ENCODE measurements at places on chromosomes 7 and 10.

DNA sequence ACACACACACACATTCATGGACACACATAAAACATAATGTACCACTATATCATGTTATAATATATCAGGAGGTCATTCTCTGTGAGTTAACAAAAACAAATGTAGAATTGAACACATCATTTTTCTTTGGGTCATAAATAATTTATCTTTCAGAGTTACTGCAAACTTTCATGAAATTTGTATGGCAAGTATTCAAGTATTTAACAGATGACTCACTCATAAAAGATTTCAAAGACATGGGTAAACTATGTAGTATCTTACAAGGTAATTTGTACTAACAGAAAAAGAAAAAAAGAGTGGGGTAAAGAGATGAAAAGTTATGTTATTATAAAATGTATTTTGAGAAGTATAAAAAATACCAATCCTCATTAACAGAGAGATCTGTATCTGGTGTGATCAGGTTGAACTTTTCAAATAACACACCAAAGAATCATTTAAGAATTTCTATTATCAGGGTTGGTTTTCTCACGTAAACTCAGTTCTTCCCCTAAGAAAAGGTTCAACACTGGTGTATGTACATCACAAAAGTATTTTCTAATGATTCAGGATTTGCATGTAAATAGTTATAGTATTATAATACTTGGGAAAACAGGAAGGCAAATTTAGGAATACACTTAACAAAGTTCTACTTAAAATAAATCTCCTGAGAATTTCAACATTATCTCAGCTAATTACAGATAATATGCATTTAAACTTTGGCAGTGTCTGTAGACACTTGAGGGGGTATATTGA is 933.1 kb upstream of the LRRN3 start:
- no peak for DNase-seq

DNA sequence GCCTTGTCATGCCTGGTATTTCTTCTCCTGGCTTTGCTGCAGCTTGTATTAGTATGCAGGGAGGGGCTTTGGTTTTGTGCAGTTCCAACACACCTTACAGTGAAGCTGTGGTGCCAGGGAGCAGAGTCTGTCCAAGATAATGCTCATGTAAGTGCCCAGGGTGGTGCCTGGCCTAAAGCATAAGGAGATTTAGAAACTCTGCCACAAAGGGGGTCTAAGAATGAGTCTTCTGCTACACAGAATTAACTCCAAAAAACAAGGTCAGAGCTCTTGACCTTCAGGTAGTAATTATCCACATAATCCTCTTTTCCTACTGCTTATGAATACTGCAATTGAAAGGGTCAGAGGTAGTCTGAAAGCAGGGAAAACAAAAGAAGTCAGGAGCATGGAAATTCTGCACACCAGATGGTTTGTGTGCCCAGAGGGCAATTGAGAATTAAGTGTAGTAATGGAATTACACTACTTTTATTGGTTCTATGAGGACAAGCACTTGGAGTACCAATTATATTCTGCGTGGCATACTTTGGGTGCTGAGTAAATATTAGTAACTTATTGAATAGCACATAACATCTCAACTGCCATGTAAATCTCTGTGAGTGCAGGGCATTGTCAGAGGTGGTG is 121.5 kb downstream of the KAT6B start:
- DNase-seq, result no peak

- no peak for DNase-seq
These were observed 99.6 kb downstream of the JAZF1 start for GRCh38 chr7:28081016-28081415.

DNA sequence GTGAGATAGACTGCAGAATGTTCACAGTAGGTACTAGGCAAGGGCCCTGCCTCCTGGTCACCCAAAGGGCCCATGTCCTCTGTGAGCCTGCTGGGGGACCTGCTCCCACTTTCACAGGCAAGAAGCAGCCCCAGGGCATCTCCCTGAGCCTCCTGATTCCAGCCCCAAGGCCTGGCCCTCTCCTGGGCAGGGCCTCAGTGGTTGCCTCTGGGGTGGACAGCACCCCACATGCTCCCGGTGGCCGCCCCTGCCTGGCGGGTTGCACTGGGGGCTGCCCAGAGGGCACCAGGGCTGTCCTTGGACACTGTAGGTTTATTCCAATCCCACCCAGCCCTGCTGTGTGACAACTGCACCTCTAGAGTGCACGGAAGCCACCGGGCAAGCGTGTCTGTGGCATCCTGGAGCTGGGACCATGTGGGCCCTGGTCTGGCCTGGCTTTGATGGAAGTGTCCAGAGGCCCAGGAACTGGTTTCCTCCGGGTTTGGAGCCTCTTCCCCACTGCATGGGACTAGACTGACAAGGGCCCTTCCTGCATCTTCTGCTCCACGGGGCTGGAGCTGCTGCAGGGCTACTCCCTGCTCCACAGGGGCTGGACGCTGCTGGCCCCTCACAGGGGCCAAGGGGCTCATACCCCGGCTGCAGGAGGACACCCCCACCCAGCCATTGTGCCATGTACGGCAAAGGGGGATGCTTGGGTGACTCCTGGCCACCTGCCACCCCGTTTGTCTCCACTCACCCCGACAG is 25.0 kb upstream of the SYCE1 start:
- DNase-seq, result no peak

- DNase-seq, result no peak
These were observed 121.6 kb upstream of the KAT6B start for GRCh38 chr10:74704629-74705357.

- DNase-seq, result no peak
These were observed 61.4 kb downstream of the CHCHD3 start for GRCh38 chr7:133020496-133020895.

DNA sequence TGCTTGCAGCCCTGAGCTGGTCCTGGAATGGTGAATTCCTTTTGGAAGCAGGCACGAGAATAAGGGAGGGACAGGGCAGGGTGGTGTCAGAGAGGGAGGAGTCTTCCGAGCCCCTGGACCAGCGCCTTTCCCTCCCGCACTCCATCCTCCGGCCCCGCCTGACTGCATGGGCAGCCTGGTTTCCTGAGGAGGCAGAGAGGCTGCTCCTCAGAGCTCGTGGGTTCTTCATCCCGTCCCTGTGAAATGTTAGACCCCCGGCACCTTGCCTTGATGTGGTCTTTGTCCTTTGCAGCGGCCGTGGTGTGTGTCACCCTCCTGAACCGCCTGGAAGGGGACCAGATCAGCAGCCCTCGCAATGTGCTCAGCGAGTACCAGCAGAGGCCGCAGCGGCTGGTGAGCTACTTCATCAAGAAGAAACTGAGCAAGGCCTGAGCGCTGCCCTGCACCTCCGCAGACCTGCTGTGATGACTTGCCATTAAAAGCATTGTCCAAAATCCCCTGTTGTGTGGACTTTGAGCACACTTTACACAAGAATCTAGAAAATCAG is 18.9 kb downstream of the UPP1 start:
- no peak for DNase-seq

- DNase-seq, result no peak
These were observed 102.2 kb downstream of the ZNF92 start for GRCh38 chr7:65475734-65476319.

- no peak for DNase-seq
These were observed 503.8 kb downstream of the TCERG1L start for GRCh38 chr10:130807721-130808120.

- DNase-seq, result no peak
These were observed 469.8 kb downstream of the GLRX3 start for GRCh38 chr10:130606001-130606405.

GRCh38 chr10:91061608-91062007 is 140.7 kb upstream of the ANKRD1 start:
- no peak for DNase-seq

GRCh38 chr7:151310578-151310977 is 31.0 kb upstream of the NUB1 start:
- no peak for DNase-seq

GRCh38 chr7:17709599-17709998 is 230.7 kb downstream of the SNX13 start:
- no peak for DNase-seq

GRCh38 chr7:30660331-30661255 is 21.7 kb downstream of the CRHR2 start:
- DNase-seq, result no peak

- peak; percentile 3 for DNase-seq
These were observed 274.7 kb upstream of the HGF start for GRCh38 chr7:82044497-82045080.

GRCh38 chr7:24505968-24506367 is 67.3 kb upstream of the PALS2 start:
- DNase-seq, result no peak

Data from frontal cortex (tissue), 4 donors.